Activated CD4-positive, alpha-beta memory T cell treated with anti-CD3 and anti-CD28 coated beads for 36 hours (primary cell): ENCODE measurements at places on chromosomes 16 and 17. TPM values are rescaled to one million over a fixed set of nuclear protein-coding genes. Genes with fewer than 3 reads are reported as not detected.

DNA sequence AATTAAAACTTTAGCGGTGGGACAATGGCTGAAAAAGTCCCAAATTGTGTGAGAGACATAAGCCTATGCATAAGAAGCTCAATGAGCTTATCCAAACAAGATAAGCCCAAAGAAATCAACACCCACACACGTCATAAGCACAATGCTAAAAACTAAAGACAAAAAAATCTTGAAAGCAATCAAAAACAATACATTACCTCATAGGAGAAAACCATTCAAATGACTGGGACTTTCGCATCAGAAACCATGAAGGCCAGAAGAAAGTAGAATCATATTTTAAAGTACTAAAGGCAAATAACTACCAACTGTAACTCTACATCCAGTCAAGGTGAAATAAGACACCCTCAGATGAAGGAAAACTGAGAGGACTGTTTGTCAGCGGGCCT lies 50.2 kb downstream of the ZCCHC14 start:
- DNase-seq: no peak

DNA sequence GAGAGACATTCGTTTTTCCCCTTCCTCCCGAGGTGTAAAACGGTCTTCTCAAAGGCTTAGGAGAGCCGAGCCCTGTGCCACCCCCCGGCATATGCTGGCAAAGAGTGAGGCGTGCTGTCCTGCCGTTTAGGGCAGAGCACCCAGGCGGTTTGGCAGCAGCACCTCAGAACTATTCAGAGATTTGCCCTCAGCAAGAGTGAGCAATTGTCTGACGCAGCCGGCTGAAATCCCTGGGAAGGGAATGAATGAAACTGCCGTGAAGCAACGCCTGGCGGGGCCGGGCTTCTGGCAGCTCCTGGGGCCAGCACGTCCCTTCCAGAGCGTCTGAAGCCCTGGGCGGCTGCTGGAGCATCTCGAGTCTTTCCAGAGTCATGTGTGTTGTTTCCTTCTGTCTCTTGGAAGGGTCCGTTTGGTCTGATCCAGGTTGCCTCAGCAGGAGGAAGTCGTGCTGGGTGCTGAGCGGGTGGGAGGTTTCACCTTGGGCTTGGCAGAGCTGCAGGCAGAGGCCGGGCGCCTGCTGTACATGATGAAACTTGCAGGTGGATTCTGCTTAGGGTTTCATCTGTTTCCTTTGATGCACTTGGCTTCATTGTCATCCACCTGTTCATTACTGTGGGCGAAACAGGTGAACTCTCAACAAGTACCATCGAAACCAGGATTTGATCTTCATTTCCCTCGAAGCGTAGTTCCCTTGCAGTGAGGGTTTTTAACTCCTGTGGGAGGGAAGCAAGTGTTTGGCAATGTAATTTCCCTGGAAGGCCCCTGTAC lies 35.4 kb downstream of the TBCD start:
- DNase-seq: no peak

DNA sequence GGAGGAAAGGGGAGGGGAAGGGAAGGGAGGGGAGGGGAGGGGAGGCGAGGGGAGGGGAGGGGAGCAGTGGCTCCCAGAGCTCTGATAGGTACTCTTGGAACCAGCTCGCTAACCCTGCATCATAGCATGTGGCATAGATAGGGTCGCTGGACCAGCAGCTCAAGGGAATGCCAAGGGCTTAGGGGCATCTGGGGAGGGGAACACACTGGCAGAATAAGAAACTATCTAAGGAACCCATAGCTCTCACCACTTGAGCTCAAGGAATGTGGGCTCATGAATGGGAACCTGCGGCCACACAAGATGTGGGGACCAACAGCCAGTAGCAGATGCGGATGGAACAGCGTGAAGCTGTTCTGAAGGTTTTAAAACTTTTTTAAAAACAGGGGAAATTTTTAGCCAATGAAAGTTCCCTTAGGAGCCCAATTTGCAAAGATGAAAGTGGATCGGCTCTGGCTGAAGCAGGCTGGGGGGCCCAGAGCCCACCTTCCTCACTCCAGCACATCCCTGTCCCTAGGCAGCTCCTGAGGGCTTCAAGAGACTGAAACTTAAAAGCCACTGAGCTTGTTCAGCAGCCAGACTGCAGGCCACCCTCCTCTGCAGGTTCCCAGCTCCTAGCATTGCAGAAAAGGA lies 46.9 kb downstream of the PIMREG start:
- no peak for DNase-seq

DNA sequence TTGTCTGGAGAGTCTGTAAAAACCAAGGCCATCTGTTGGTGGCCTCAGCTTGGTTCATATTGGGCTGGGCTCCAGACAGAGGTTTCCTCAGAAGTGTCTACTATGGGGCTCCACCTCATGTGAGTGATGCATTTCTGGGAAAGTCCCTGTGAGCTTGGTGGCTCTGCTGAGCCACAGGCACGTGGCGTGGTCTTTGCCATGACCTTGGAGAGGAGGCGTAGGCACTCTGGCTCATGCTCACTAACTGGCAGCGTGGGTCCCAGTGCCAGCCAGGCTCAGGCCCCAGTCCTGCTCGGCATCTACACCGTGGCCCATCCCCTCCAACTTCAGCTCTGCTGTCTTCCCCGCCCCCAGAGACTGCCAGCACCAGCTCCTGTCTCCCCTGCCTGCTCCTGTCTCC lies 10.7 kb upstream of the SMTNL2 start:
- peak; percentile 92 for DNase-seq

DNA sequence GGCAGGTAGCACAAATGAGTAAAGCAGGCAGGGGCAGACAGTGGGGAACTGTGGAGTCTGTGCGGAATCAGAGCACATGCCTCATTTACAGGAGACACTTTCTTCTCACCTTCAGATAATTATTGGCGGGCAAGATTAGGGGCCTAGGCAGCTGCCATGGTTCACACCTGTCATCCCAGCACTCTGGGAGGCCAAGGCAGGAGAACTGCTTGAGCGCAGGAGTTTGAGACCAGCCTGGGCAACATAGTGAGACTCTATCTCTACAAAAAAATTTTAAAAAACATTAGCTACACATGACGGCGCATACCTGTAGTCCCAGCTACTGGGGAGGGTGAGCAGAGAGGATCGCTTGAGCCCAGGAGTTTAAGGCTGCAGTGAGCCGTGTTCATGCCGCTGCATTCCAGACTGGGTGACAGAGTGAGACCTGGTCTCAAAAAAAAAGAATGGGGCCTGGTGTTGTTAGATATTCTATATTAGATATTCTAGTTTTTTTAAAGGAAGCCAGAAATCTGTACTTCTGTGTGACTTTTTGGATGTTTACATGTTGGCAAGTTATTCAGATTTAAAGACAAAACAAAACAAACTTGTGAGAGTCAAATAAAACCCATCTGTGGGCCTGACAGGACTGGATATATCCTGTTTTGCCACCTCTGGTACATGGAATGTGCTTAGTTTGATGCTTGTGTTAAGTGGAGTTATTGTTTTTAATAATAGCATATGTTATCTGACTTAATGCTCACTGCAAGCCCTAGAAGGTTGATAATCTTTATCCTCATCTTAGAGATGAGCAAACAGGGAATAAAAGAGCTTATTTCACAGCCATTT lies 4.9 kb upstream of the LPCAT2 start:
- no peak for DNase-seq

DNA sequence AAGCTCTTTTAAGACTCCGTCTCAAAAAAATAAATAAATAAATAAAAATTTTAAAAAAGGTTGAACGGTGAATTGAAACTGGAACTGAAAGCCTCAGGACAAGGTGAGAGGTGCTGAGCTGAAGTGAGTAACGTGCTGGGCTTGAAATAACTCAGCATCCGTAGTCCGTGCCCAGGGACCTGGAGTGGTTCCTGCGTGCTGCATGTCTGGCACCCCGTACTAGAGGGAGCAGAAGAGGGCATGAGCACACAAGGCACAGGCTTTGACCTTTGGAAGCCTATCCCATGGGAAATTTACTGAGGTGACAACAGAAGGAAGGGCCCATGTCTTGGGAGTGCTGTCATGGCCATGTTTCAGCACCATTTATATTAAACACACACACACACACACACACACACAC lies 4.5 kb upstream of the MEIOB start:
- DNase-seq: peak; percentile 51

SULT1A4 gene
- total RNA-seq: 1.4 TPM

SAMD14 gene
- 3.4 TPM for total RNA-seq
